ENCODE measurements at places on chromosomes 16 and 17.
A peak's percentile ranks its signal among the peaks of the same experiment; 100 is the strongest.

- DNase-seq: no peak
These were observed 9.8 kb downstream of the PSKH1 start for GRCh38 chr16:67902831-67903230.

- DNase-seq: peak; percentile 21
These were observed 1.1 kb downstream of the PHF12 start for GRCh38 chr17:28950017-28950751.

DNA sequence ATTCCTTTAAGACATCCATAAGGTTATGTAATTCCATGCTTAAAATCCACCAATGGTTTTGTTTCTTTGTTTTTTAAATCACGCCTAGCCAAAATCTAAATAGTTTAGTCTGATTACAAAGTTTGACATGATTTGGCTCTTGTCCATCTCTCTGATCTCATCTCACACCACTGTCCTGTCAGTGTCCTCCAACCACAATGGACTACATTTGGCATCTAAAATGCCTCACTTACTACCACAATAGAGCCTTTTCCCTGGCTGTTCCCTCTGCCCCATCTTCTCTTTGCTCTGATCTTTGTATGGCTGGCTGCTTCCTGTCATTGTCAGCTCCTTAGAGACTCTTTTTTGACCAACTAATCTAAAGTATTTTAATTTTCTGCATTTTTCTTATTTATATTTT lies 157.2 kb downstream of the MYO1D start:
- no peak for DNase-seq

DNA sequence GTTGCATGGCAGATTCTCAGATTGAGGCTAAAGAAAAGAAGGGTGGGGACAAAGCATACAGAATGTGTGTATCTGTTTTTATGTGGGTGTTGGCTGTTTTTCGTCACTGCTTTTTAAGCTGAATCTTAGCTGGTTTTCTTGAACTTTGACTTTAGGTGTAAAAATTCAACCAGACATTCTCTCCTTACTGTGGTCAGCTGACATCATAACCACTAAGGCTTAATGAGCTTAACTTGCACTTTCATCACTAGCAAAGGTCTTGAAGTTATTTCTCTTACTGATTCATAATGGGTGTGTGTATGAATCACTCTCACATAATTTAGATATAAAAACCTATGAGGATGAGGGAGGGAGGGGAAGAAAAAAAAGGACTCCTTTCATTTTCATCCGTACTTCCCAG lies 4.0 kb upstream of the CDC6 start:
- no peak for DNase-seq

DNA sequence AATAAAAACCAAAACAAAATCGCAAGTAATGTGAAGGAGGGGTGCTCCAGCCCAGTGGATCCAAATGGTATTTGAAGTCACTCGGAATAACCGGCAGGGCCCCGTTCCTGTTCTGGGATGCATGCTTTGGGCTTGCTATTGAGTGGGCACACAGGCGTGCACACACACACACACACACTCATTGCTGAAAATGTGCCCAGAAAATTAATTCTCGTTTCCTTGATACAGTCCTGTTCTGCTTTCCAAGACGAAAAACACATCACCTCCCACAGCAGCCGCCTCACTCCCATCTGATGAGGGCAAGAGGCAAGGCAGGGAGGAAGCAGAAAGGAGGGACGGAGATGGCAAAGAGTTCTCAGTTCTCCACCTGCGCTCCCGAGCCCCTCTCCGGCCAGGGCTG lies 62.2 kb upstream of the SDK2 start:
- no peak for DNase-seq

DNA sequence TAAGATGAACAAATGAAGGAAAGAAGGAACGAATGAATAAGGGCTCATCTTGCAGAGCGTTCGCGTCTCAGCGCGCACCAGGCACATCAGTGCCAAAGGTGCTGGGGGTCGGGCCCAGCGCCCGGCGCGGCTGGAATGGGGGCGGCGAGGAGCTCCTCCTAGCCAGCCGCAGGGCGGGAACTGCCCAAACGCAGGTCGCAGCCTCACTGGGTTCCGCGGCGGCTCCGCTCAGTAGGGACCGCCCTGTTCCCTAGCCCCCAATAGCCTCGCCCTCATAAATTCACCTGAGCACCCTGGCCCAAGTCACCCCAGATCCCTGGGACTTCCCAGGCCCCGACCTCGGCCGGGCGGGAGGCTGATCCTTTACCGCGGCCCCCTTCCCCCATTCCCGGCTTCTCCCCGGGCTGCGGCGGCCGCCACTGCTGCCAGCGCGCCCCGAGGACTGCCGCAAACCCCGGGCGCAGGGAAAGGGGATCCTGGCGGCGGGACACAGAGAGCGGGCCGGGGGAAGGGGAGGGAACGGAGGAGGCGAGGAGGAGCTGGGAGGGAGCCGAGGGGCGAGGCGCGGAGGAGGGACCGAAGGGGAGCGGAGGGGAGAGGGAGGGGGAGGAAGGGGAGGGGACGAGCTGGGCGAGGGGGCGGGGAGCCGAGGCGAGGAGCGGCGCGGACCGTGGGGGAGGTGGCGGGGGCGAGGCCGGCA lies 377 bp upstream of the CRHR1 start:
- no peak for DNase-seq

- DNase-seq: no peak
These were observed 34.5 kb downstream of the ABCC1 start for GRCh38 chr16:15983898-15984297.

- DNase-seq: no peak
These were observed 403 bp upstream of the KRTAP3-1 start for GRCh38 chr17:41009301-41009760.

DNA sequence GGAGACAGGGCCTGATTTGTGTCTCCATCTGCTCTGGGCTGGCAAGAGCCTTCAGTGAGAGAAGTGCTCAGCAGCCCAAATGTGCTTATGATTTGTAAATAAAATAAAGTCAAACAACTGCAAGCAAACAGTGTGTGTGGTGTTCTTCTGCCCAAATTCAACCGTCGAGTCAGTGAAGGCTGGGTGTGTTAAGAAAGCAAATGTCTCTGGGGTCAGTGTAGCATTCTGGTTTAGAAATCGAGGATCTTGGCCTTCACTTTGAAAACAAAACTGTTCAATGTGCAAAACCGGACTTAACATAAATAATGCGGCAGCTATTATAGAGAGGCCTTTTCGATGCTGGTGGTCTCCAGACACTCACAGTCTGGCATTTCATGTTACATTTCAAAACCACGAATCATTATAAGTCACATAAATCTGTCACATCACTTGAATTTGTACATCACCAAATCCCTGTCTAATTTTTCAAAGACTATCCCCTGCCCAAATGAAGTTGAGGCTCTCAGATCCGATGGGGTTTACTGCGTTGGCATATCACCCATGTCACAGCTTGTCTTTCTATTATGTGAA lies 158.6 kb upstream of the MYOCD start:
- no peak for DNase-seq

DNA sequence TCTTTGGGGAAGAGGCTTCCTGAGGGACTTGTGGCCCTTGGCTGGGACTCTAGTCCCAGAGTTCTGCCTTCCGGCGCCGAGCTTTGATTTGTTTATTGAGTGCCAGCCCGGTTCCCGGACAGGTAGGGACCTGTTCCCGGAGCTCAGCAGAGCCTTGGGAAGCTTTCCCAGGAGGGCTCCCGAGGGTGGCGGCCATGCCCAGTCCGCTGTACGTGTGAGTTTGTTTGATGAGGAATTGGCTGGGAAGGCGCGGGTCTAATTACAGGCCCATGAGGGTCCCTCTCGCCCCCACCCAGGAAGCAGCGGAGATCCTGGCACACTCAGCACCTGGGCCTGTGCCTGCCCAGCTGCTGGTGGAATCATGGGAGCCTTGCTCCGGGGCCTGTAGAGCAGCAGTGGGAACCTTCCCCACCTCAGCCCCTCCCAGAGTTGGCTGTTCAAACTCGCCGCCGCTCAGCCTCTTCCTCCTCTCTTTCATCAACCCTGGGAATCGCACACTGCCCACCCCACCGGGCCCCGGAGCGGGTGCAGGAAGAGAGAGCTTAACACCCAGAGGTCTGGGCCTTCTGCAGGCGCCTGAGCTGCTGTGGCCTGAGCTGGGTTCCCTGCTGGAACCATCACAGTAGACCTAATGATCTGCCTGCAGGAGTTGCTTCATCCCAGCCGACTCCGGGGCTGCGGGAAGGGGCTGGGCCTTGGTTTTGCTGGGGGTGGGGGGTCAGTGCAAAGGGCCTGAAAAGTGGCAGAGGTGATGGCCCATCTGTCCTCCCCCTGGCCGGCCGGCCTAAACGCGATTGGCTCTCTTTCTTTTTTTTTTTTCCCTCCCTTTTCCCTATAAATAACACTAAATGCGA lies 313.7 kb downstream of the SEC14L1 start:
- no peak for DNase-seq

DNA sequence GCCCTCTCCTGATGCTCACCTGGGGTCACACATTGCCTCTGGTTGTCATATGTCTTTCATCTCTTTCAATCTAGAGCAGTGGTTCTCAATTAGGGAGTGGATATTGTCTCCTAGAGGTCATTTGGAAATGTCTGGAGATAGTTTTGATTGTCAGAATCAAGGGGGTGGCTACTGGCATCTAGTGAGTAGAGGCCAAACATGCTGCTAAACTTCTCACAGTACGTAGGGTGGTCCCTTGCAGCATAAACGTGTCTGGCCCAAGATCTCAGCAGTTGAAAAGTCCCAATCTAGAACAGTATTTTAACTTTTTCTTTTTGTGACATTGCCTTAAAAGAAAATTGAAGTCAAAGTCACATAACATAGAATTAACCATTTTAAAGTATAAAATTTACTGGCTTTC lies 30.5 kb upstream of the SLC5A10 start:
- no peak for DNase-seq

- no peak for DNase-seq
These were observed 82.6 kb downstream of the IRX3 start for GRCh38 chr16:54203851-54204505.

DNA sequence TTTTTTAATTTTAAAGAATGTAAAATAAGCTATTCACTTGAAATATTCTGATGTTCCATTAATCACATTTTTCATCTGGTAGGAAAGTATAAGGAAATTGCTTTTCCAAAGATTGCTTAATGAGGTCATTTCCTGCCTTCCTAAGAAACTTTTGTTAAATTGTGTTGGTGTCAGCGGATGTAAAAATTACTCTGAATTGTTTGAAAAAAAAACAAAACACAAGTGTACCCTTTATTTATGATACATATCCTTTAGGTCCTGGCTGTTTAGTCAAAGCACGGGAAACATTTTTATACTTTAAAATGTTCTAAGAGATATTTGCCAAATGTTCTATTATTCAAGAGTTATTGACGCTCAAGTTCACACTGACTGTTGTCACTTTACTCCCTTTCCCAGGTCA lies 1357.4 kb upstream of the GOT2 start:
- DNase-seq: no peak

- no peak for DNase-seq
These were observed 32.3 kb downstream of the NOL11 start for GRCh38 chr17:67750067-67750466.

- DNase-seq: no peak
These were observed 224.9 kb downstream of the TANC2 start for GRCh38 chr17:63190821-63191370.

DNA sequence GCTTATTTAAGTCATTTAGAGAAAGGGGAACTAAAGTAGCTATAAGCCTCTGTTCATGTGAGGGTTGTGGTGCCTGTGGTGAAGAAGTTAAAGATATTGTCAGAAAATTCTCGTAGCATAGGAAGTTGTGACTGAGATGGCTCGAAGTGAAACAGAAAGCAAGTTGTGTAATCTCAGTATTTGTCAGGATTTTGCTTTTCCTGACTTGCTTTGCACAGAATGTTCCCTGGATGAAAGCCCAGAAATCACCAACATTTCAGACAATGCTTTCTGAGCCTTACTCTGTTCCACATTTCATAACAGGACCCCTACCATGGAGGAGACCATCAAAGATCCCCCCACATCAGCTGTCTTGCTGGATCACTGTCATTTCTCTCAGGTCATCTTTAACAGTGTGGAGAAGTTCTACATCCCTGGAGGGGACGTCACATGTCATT lies 10.6 kb downstream of the CALCOCO2 start:
- DNase-seq: no peak

- no peak for DNase-seq
These were observed 1471.3 kb downstream of the CDH11 start for GRCh38 chr16:63650550-63650949.

GRCh38 chr16:69188716-69189115 lies 1.8 kb downstream of the SNTB2 start:
- DNase-seq: no peak

- no peak for DNase-seq
These were observed 19.1 kb upstream of the HEXD start for GRCh38 chr17:82399041-82399441.

DNA sequence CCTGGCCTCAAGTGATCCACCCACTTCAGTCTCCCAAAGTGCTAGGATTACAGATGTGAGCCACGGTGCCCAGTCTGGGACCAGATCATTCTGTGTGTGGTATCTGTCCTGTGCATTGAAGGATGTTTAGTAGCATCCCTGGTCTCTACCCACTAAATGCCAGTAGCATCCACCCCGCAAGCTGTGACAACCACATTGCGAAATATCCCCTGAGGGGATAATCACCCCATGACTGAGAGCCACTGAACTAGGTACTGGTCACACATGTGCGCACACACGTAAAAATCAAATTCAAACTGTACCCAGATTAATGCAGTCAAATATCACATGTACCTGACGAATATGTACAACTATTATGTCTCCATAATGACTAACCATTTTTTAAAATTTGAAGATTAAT lies 35.8 kb downstream of the TEKT5 start:
- DNase-seq: no peak

DNA sequence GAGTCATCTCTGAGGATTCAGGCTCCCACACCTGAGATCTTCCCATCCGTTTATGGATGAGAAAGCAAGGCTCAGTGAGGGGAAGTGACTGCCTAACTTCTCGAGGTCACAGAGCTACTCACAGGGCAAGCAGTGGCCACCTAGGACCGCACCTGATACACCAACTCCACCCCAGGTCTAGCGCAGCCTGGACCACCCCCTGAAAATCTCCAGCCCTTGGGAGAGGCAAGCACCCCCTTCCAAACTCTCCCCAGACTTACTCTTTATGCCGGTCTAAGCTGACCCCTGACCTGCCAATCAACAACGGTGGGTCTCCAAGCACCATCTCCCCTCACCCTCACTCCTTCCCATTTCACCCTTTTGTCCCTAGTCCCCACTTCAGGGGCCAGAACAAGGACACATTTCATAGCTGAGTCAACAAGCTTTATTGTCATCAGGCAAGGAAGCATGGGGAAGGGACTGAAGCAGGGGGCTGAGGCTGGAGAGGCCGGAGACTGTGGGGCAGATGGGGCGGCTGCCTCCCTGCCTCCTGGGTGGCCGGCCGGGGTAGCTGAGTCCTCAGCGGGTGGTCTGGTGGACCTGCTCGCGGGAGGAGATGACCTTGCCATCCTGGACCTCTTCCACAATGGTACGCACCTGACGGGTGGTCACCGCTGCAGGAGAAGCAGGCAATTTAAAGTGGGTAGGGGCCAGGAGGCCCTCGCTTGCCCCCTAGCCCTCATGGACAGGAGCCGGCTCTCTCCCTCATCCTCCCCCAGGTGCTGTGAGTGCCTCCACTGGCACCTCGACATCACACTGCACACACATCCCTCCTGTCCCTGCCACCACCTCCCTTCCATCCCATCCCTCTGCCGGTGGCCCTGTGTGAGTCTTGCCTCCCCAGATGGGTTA lies 5.1 kb downstream of the KRT17 start:
- no peak for DNase-seq

GRCh38 chr16:25625620-25626019 lies 66.1 kb upstream of the HS3ST4 start:
- DNase-seq: no peak

GRCh38 chr17:28306954-28307401 lies 12.0 kb upstream of the TMEM97 start:
- no peak for DNase-seq

- DNase-seq: no peak
These were observed 2.5 kb upstream of the GJD3 start for GRCh38 chr17:40366861-40367518.

GRCh38 chr17:73422121-73422520 lies 110.3 kb upstream of the CDC42EP4 start:
- DNase-seq: no peak

Measured in stimulated activated CD8-positive, alpha-beta memory T cell treated with anti-CD3 and anti-CD28 coated beads, Interleukin-7, amount 100 ng/mL, for 1 hour (primary cell).